Thyroid gland (tissue), 4 donors: ENCODE measurements at places on chromosomes 3 and 15. TPM values are rescaled to one million over a fixed set of nuclear protein-coding genes. Genes with fewer than 3 reads are reported as not detected.

DNA sequence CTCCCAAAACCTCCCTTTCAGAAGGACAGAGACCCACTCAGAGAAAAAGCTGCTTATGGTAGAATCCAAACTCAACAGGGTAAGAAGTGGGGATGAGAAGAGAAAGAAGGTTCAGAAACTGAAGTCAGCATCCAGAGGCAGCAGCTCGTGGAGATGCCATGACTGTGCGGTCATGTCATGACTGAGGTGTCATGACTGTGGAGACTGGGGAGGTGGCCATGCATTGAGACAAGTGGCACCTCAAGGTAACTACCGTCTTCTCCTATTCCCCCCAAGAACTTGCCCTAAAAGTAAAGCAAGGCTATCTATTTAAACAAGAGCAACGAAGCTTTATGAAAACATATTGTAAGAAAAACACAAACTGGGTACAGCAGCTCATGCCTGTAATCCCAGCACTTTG, 15.1 kb downstream of the CHRNA3 start:
- H3K36me3 ChIP-seq, result no peaks in the 10 kb centered on the region
- no peak for DNase-seq
- H3K4me3 ChIP-seq, result no peak overlapping the region
- no peak overlapping the region for H3K27ac ChIP-seq
- H3K4me1 ChIP-seq, result no peaks in the 10 kb centered on the region
- H3K27me3 ChIP-seq, result no peaks in the 10 kb centered on the region

- H3K4me1 ChIP-seq, result no peaks in the 10 kb centered on the region
- H3K36me3 ChIP-seq, result no peaks in the 10 kb centered on the region
- H3K27ac ChIP-seq, result no peak overlapping the region
Observed at GRCh38 chr15:43939070-43939469, 112.3 kb downstream of the WDR76 start.

Gene AMT
- 3.5 TPM for total RNA-seq

DNA sequence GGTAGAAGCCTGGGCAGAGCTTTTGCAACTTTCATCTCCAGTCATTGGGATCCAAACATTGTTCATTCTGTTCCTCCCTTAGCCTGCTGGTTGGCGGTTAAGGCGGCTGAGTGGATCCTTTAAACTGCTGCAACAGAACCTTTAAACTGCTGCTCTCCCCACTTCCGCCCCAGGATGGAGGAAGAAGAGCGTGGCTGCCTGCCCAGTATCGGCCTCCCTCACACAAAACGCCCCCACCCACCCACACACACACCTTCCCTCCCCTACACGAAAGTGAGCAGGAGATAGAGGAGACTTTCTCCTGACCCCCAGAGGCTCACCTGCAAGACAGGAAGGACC, 460 bp upstream of the ZMAT3 start:
- H3K27ac ChIP-seq, result peak overlapping the region; percentile 86
- DNase-seq, result peak; percentile 13
- no peaks in the 10 kb centered on the region for H3K4me1 ChIP-seq
- H3K4me3 ChIP-seq, result no peak overlapping the region
- H3K27me3 ChIP-seq, result no peaks in the 10 kb centered on the region

DNA sequence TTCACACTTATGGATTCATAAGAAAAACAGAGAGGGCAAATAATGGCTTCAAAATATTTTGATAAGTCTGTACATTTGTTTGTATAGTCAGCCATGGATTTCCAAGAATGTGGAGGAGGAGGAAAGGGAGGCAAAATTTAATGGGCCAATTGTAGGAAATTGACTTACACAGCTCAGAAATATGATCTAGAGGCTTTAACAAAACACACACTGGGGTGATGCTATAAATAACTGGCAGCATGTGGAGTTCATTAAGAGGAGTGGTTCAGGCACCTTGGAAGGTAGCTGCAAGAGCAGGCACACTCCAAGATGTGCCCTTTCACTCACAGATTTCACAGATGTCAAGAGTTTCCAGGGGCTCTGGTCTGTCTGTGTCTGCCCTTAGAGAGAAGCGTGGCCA, 193.4 kb upstream of the RASGRP1 start:
- H3K36me3 ChIP-seq, result no peaks in the 10 kb centered on the region
- peaks cover 9% of the 10 kb centered on the region for H3K27me3 ChIP-seq
- peaks cover 12% of the 10 kb centered on the region for H3K4me1 ChIP-seq
- H3K27ac ChIP-seq, result no peak overlapping the region

GRCh38 chr3:65883613-65884012, 155.1 kb downstream of the MAGI1 start:
- H3K4me1 ChIP-seq, result peaks cover 15% of the 10 kb centered on the region
- no peaks in the 10 kb centered on the region for H3K27me3 ChIP-seq
- no peak overlapping the region for H3K27ac ChIP-seq
- no peaks in the 10 kb centered on the region for H3K36me3 ChIP-seq
